ENCODE measurements at places on chromosomes 6 and 20.

- peak; percentile 61 for DNase-seq
Observed at GRCh38 chr6:27650620-27651370, 177.9 kb upstream of the ZNF184 start.

DNA sequence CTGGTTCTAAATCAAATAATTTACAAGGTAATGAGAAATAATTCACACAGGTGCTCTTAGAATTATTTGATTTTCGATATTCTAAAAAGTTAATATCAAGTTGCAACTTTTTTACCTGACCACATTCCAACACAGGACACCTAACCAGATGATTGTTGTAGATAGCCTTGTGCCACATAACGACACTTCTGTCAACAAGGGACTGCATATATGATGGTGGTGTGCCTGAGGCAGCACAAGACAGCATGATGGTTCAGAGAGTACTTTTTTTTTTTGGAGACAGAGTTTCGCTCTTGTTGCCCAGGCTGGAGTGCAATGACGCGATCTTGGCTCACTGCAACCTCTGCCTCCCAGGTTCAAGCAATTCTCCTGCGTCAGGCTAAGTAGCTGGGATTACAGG lies 66.2 kb upstream of the TMEM30A start:
- DNase-seq: no peak

DNA sequence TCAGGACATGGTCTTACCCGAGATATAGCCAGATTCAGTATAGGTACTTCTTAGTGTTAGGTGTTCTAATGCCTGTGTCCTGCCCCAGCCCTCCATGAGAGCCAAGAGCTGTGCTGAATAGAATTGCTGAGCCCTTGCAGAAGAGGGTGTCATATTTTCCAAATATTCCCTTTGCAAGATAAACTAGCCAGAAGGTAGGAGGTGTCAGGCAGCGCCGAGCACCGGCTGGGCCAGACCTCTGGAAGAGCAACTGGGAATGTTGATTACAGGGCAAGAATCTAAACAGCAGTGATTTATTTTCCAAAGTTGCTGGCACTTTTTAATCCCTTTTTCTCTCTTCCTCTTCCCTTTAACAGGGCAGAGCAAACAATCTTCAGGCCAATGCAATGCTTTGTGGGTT lies 37.1 kb upstream of the EZR start:
- no peak for DNase-seq

DNA sequence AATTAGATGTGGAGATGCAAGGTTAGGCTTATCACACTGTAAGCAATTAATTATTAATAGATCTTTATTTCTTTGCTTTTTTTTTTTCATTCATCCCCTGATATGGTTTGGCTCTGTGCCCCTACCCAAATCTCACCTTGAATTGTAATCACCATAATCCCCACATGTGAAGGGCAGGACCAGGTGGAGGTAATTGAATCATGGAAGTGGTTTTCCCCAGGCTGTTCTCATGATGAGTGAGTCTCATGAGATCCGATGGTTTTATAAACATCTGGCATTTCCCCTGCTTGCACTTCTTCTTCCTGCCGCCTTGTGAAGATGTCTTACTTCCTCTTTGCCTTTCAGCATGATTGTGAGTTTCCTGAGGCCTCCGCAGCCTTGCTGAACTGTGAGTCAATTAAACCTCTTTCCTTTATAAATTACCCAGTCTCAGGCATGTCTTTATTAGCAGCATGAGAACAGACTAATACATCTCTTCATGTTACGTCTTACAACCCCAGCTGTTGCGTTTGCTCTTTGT lies 333.8 kb downstream of the CDH26 start:
- no peak for DNase-seq

GRCh38 chr6:138115877-138116660 lies 8.8 kb upstream of the PERP start:
- peak; percentile 69 for DNase-seq

DNA sequence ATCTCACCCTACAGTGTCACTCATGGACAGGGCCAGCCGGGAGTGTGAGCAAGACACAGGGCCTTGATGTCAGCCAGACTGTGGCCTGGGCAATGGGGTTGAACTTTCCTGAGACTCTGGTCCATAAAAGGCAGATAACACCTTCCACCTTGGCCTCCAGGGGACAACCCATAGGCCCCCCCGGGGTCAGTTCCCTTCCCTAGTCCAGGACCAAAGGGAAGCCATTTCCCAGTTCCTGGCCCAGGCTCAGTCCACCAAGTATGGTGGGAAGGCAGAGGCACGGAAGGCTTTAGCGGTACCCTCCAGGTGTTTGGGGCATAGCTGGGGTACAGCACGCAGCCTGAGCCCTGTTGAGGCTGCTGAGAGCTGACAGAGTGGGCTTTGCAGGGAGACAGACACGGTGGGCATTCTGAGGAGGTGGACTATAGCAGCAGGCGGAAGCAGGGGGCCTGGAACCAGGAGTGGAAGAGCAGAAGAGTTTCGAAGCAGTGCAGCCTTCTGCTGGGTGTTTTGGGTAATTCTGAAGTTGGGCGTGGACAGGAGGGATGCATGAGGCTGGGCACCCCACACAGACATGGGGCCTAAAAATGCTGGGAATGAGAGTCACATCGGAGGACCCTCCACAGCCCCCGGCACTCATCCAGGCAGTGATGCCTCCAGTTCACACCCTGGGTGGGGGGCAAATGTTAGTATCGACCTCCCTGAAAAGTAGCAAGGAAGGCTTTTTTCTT lies 43.9 kb upstream of the CD93 start:
- no peak for DNase-seq

GRCh38 chr6:128487746-128488145 lies 32.7 kb downstream of the PTPRK start:
- DNase-seq: no peak

- DNase-seq: no peak
Observed at GRCh38 chr6:81295310-81295709, 457.2 kb downstream of the TENT5A start.

GRCh38 chr6:167829513-167829912 lies 2.8 kb downstream of the AFDN start:
- DNase-seq: no peak

- DNase-seq: peak; percentile 44
Observed at GRCh38 chr20:35055445-35056276, 36.9 kb downstream of the TRPC4AP start.

DNA sequence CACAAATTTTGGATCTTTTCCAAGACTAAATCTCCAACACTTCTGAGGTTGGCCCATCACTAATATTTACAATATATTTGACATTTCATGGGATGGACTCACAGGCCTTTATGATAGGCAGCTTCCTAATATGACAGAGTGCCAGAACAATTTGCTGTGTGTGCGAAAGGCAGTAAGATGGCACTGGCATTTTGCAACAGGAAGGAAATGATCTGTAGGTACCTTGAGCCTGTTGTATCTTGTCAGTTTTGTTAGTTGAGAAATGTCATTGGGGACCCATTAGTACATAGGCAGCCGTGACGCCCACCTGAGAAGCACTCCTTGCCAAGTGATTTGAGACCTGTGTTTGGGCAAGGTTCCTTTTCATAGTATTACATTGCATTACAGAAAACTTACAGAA lies 153.4 kb upstream of the HEY2 start:
- no peak for DNase-seq

GRCh38 chr6:129575378-129576118 lies 134.4 kb downstream of the ARHGAP18 start:
- DNase-seq: peak; percentile 70

- DNase-seq: no peak
Observed at GRCh38 chr6:13141387-13141786, 186.9 kb downstream of the TBC1D7 start.

GRCh38 chr6:41694815-41695526 lies 40.4 kb downstream of the TFEB start:
- peak; percentile 21 for DNase-seq

GRCh38 chr6:105097288-105097687 lies 82.5 kb downstream of the POPDC3 start:
- DNase-seq: no peak

DNA sequence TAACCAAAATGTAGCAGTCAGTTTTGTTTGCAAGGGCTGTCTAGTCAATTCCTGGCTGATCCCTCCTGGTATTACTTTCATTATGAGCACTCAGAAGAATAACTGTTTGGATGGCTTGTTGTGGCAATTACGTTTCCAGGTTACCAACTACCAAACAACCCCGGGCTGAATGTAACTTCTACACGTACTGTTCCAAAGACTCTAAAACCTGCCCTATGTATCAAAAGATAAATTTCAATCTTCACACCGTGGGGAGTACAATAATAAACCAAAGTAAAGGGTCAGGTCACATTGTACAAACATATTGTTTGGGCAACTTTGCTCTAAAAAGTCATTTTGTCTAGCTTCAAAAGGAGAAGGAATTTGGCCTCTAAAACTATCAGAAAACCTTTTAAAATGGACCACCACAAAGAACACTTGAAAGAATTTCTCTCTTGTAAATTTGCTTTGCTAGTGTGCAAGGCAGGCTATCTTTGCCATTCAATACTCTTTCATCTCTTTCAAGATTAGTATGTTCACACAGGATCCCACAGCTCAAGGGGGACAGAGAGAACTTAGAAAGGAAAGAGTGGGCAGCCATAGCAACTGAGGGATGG lies 27.6 kb downstream of the DCDC2 start:
- no peak for DNase-seq

- no peak for DNase-seq
Observed at GRCh38 chr20:34300809-34301586, 2.2 kb downstream of the AHCY start.

DNA sequence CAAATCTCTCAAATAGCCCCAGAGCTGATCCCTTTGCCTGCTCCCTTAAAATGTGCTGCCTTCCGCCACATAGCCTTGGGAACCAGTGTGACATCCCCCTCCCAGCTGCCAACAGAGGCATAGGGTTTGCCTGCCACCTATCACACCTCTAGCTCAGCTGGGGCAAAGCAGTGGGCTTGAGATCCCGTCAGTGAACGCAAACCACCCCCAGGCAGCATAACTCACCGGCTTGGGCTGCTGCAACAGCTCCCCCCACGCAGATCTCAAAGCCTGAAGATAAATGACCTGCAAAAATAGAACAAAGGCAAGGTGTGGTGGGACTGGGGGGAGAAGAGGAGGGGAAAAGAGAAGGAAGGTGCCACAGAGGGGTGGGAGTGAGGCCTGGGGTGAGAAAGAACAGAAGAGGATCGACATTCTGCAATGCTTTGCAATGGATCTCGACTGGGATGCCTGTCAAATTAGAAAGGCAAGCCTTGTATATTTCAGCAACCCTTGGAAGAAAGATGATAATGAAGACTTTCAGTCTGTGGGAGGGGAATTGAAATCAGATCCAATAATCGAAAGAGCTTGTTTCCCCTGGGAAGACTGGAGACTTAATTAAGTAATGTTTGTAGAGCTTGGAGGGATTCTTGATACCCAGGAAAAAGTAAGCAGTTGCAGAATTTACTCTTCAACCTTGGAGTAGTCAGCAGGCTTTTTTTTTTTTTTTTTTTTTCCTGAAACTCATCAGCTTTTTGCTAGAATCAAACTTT lies 1.3 kb downstream of the PDYN start:
- no peak for DNase-seq

DNA sequence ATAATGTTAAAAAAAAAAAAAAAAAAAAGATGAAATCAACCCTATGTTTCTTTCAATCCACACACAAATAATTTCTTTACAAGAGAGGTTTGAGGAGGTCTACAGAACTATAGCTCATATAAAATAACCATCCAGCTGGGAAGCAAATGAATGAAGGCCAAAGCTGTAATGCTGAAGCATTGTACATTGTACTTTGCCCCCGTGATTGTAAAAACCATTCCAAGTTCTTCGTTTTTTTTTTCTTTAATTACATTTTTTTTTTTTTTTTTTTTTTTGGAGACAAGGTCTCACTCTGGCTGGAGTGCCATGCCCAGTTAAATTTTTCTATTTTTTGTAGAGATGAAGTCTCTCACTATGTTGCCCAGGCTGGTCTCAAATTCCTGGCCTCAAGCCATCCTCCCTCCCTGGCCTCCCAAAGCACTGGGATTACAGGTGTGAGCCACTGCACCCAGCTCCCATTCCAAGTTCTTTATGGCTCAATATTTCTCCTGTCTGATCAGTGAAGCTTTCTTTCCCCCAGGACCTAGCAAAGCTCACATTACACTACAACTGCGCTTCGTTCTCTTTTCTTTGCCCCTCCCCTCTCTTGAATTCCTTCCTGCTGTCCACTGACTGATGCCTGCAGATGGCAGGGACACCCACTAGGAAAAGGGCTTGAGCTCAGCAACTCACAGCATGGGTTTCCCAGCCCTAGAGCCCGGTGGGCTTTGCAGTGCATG lies 53.0 kb upstream of the NOP56 start:
- peak; percentile 7 for DNase-seq

DNA sequence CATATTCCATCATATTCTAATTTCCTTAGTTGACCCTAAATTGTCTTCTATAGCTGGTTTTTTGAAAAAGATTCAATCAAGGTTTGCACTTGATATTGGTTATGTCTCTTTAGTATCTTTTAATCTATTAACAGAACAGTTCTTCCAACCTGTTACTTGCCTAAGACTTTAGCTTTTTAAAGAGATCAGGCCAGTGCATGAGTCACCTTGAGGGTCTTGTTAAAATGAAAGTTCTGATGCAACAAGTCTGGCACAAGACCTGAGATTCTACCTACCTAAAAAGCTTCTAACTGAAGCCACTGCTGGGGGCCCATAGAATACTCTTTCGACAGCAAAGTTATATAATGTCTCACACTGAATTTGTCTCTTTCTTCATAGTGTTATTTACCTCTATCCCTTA lies 3.2 kb downstream of the USP45 start:
- DNase-seq: no peak

GRCh38 chr6:89371849-89372505 lies 19.5 kb upstream of the UBE2J1 start:
- peak; percentile 56 for DNase-seq

GRCh38 chr6:157599191-157599590 lies 218.2 kb downstream of the ZDHHC14 start:
- no peak for DNase-seq

GRCh38 chr20:59451066-59451630 lies 150.7 kb downstream of the EDN3 start:
- DNase-seq: no peak

DNA sequence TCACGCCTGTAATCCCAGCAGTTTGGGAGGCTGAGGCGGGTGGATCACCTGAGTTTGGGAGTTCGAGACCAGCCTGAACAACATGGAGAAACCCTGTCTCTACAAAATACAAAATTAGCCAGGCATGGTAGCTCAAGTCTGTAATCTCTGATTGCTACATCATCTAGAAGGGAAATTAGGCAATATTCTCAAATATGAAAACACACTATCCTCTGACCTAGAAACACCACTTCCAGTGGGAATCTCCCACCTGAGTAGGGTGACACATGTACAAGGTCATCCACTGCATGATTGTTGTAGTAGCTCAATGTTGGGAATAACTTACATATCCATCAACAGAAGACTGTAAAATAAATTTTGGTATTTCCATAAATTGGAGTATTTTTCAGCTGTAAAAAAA lies 19.1 kb upstream of the SIRPD start:
- DNase-seq: no peak

GRCh38 chr6:133502441-133503335 lies 261.5 kb downstream of the EYA4 start:
- peak; percentile 97 for DNase-seq

DNA sequence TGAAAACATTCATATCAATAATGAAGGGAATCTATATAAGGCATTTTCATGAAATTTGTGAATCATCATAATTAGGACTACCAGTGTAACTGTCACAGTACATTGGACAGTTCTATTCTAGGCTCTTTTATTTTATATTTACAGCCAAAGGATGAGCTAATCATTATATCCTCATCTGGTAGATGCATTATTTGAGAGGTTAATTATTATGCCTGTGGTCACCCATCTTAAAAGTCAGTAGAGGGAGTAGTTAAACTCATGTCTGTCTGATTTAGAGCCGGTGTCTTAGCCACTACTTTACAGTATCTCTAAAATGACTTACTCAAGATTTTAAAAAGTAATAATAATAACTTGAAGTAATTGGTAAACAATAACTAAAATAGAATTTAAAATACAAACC lies 899.3 kb upstream of the MAP3K7 start:
- DNase-seq: no peak

Measured in fibroblast of skin of scalp (primary cell).